ENCODE measurements at places on chromosomes 6 and 20.

- no peak for DNase-seq
These were observed 95.8 kb downstream of the CLVS2 start for GRCh38 chr6:123091896-123092271.

DNA sequence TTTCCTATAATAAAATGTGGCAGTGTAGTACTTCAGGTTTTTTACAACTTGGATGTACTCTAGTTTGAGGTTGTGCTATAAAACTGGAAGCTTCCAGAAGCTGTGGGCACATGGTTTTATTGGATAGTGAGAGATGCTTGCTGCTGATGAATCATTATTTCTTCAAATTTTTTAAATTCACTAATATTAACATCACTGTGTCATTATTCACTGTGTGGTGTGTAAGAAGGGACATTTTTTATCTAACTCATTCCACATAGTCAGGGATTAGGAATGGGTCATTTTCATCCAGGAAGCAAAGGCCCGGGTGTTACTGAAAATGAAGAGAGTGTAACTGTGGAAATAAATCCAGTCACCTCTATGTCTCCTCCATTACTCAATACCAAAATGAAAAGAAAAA, 421.0 kb downstream of the TENT5A start:
- DNase-seq, result no peak

DNA sequence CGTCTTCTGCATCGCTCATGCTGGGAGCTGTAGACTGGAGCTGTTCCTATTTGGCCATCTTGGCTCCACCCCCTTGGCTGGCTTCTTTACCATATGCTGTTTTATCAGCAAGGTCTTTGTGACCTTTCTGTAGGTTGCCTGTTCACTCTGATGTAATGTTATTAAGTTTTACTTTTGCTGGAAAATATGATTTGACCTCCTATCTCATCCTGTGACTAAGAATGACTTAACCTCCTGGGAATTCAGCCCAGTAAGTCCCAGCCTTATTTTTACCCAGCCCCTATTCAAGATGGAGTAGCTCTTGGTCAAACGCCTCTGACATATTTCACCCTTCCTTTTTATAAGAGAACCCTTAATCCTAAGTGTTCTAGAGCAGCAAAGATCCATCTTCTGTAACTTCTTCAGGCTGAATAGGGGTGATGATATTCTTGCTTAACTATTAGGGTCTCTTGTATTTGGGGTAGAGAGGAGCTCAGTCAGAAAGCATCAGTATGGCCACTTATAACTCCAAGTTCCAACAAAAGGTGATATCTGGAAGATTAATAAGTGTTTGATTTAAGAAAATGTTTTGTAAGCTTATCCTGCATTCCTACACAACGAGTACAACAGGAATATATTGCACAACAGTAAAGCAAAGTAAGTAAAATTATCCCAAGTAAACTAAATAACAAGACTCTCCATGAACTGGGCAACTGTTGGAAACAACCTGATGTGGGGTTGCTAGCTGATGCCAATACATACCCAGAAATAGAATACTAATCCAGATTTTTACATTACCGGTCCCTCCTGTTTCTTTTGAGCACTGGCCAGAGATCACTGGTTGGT, 23.1 kb upstream of the HMGN3 start:
- DNase-seq, result no peak

DNA sequence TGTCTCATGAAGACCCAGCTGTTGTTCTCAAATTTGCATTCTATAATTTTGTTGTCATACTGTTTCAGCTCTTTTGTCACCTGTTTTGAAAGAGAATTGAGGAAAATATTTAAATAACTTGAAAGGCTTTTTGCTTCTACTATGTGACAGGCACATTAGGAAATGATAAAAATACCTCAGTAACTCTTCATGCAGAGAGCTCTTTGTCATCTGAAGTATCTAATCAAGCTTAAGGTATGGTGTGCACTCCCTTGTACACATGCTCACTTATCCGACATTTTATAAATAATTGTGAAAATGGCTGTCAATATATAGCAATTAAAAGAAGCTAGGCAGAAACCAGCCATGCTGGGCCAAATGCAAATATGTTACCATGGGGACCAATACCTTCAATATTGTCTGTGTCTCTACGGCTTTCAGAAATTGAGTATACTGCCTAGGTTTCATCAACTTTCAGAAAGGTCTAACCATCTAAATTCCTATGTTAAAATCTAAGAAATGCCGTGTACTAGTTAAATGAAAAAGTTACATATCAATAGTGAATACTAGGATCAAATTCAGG, 349.0 kb downstream of the RNGTT start:
- no peak for DNase-seq

- no peak for DNase-seq
These were observed 23.9 kb downstream of the TRERF1 start for GRCh38 chr6:42427871-42428270.

Data from activated CD4-positive, alpha-beta T cell treated with anti-CD3 and anti-CD28 coated beads, Interleukin-2, amount 10 ng/mL, durations not matched to agents 24 days and 14 days (primary cell).